ENCODE measurements at places on chromosomes 5 and 9.

DNA sequence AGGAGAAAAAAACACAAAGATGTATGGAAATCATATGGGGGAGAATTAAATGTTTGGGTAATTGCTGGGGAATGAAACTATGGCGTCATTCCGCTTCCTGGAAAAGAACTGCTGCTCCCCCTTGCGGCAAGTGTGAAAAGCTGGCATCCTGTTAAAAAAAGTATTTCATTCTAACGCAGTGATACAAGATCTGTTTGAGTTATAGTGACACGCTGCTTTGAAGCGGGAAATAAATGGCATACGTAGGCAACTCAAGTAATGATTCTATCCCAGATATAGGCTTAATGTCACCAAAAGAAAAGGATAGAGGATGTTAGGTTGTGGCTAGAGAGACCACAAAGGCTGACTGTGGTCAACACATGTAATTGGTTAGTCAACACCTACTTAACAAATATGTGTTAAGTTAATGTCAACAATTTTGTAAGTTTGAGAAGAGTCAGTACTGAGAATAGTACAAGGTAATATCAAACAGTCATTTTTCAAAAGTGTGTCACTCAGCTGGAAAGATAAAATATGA, 70.2 kb upstream of the ALDH1A1 start:
- DNase-seq, result no peak

GRCh38 chr5:82275216-82275664, 2.9 kb downstream of the RPS23 start:
- DNase-seq, result no peak

DNA sequence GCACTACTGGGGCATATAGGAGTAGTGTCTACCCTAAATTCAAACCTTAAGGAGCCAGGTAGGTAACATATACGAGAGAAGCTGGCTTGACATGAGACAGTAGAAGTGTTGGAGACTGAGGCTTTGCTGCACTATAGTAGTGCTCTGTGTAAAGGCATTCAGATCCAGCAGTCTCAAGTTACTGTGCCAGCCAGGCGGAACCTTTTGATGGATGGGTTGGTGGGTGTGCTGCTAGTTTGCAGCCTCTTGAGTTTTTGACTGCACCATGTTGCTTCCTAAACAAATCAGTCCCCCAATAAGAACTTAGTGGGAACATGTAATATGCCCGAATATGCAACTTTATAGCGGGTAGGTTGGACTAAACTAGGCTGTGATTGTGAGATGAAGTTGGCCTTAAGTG, 1.5 kb downstream of the CLTA start:
- DNase-seq, result no peak

DNA sequence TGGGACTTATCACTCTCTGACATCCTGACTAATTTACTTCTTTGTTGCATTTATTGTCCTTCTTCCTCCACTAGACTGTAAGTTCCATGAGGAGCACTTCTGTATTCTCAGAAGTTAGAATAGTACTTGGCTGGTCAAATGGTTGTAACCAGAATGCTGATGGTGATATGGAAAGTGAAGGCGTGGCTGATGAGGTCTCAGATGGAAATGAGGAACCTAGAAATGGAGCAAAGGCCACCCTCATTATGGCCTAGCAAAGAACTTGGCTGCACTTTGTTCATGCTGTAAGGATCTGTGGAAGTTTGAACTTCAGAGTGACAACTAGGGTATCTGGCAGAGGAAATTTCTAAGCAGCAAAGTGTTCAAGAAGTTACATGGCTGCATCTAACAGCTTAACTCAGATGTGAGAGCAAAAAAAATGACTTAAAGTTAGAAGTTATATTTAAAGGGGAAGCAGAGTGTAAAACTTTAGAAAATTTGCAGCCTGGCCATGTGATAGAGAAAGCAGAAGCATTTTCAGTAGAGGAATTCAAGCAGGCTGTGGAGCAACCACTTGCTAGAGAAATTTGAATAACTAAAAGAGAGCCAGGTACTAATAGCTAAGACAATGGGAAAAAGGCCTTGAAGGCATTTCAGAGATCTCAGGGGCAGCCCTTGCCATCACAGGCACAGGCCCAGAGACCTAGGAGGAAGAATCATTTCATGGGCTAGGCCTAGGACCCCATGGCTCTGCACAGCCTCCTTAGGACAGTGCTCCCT, 14.9 kb upstream of the SLC22A5 start:
- no peak for DNase-seq

All from BJ (cell line).